ENCODE measurements at places on chromosomes 12 and 14.

- DNase-seq, result no peak
These were observed 22.2 kb downstream of the TMEM63C start for GRCh38 chr14:77203611-77204458.

- no peak for DNase-seq
These were observed 1069.0 kb downstream of the FSCB start for GRCh38 chr14:43438056-43438455.

DNA sequence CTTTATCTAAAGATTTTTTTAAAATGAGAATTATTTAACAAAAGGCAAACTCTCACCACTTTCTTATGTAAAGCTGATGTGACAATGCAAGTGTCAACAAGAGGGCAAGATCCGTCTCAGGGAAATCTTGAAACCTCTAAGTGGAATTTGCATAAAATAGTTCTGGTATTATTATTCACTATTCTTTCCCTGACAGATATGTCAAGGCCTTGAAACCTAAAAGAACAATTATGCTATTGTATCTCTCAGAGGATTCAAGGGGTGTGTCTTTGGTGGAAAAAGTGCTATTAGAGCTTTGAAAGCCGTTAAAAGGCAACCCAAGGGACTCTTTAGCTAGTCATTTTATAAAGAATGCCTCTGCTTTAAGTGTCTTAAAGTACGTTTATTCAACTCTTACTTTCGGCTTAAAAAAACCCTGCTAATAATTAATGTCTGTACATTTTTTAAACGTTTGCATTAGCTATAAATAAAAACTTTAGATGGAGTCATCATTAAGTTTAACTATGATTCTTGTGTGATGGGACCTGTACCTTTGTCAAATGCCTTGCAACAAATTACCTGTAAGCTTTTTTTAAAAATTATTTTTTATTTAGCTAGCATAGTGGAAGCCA lies 585.5 kb downstream of the VRK1 start:
- no peak for DNase-seq

DNA sequence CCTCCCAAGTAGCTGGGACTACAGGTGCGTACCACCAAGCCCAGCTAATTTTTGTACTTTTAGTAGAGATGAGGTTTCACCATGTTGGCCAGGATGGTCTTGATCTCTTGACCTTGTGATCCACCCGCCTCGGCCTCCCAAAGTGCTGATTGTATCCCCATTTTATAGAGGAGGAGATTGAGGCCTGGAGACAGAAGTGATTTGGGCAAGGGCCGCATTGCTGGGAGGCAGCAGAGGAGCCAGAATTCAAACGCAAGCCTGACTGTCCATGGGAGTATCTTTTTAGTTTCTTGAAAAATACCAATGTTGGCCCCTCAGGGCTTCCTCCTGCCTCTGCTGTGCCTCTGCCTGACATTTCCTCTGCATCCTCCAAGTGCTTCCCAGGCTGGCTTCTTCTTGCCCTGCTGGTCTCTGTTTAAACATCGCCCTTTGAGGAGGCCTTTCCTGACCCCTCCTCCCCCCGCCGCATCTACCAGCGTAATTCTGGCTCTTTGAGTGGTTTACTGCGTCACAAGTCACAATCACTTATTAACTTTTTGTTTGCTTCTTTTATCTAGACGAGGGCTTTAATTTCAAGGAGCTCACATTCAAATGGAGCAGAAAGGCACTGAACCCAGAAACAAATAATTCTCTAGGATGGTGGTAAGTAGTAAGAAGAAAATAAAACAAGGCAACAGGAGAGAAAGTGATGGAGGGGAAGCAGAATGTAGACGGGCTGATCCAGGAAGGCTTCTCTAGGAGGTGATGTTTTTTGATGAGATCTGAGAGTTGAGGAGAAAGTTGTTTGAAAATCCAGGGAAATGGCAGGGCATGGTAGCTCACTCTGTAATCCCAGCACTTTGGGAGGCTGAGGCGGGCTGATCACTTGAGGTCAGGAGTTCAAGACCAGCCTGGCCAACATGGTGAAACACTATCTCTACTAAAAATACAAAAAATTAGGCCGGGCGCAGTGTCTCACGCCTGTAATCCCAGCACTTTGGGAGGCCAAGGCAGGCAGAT lies 91.0 kb upstream of the MED13L start:
- no peak for DNase-seq

DNA sequence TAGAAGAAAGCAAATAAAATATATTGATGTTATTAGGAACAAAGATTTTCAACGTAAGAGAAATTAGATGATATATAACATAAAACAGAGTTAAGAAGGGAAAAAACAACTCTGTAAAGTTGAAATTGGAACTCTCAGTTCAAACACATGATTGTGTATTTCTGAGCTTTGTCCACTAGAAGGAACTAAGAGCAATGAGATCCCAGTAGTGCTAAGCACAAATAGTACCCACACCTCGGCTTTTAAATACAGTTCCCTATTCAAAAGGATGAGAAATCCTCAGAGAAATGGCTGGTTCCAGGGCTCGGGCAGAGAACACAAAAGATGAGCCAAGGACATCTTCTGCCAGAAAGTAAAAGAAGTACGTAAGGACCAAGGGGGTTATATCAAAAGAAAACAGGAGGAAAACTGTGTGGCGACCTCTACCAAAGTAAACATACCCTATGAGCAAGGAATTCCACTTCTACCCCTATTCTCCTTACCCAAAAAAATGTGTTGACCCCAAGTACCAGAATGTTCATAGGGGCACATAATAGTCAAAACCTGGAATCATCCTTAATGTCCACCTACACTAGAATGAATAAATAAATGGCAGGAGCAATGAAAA lies 96.6 kb downstream of the SPTSSA start:
- peak; percentile 45 for DNase-seq

DNA sequence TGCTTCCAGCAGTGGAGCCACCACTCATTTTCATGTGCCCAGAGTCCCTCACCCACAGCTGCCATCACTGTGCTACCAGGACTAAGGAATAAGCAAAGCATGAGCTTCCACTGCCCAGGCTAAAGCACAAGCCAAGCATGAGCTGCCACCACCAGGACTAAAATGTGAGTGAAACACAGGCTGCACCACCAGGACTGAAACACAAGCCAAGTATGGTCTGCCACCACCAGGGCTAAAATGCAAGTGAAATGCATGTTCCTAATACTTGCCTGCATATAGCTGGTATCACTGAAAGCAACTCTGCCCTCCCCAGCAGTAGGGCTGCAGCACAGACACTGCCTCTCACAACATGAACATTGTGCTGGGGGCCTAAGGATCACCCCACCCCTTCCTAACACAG lies 30.0 kb downstream of the CEP83 start:
- DNase-seq, result no peak

GRCh38 chr12:3225154-3225795 lies 148.1 kb downstream of the TSPAN9 start:
- peak; percentile 82 for DNase-seq

- no peak for DNase-seq
These were observed 4.3 kb downstream of the NUAK1 start for GRCh38 chr12:106134294-106134949.

DNA sequence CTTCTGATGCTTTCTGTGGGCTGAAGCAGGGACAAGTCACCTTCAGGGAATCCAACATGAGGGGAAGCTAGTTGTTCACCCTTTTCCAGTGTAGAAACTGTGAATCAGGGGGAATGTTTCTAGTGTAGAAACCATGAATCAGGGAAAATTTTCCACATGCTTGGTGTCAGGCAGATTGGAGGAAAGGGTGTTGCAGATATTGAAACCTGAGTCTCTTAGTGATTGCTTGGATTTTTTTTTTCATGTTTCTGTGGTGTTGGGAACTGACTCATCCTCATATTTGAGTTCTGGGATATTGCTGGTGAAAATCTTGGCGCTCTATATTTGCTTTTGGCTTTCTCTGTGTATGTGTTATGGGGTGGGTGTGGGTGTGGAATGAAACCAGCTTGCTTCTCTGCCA lies 144.5 kb upstream of the FBXO33 start:
- peak; percentile 76 for DNase-seq

DNA sequence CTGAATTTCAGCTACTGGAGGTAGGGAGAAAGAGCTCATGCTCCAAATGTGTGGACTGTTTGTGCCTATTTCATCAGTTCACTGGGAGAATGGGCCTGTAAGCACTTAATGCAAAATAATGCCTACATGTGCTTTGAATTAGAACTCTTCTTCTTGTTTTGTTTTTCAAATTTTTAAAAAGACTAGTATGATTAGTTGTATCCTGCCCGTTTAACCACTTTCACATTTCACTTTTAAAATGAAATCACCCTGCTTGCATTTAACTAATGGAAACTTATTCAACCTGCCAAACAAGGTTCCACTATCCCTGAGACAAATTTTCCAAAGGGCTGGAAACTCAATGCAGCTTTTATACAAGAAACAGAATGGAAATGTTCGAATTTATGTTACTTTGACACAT lies 79.7 kb downstream of the SAMD4A start:
- no peak for DNase-seq

DNA sequence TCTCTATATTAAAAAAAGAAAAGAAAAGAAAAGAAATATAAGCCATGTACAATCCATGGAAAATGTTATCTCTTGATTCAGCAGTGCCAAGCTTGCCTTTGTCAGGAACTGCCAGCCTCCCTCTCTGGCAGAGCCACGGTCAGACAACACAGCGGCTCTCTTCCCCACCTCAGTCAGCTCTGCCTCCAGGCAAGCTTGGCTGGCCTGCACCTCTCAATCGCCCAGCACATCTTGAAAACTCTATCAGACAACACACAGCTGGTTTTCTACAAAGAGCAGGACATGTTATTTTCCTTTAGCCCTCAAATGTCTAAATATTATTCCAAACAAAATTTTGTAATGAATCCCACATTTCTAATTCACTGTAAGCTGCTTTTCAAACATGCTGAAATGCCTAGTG lies 20.0 kb upstream of the GCH1 start:
- no peak for DNase-seq

GRCh38 chr12:30882706-30883105 lies 43.8 kb upstream of the TSPAN11 start:
- DNase-seq, result peak; percentile 12

- DNase-seq, result no peak
These were observed 219.5 kb upstream of the OTX2 start for GRCh38 chr14:57029620-57030253.

DNA sequence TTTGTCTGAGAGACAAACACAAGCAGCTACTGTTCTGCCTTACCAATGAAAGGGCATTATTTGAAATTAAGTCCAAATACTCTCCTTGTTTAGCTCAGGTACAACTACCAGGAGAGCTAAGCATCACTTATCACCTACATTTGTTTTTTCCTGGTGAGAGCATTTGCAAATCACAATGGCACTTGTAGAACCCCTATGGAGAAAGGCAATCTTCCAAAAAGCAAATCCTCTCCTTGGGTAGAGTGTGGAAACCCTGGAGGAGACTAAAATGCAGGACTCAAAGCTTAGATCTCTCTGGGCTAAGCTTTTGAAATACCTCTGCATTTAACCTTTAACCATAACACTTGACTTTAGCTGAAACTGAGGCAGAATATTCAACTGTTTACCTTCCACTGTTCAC lies 20.8 kb downstream of the GTSF1 start:
- DNase-seq, result no peak

GRCh38 chr12:50102646-50103309 lies 1.0 kb upstream of the GPD1 start:
- no peak for DNase-seq

DNA sequence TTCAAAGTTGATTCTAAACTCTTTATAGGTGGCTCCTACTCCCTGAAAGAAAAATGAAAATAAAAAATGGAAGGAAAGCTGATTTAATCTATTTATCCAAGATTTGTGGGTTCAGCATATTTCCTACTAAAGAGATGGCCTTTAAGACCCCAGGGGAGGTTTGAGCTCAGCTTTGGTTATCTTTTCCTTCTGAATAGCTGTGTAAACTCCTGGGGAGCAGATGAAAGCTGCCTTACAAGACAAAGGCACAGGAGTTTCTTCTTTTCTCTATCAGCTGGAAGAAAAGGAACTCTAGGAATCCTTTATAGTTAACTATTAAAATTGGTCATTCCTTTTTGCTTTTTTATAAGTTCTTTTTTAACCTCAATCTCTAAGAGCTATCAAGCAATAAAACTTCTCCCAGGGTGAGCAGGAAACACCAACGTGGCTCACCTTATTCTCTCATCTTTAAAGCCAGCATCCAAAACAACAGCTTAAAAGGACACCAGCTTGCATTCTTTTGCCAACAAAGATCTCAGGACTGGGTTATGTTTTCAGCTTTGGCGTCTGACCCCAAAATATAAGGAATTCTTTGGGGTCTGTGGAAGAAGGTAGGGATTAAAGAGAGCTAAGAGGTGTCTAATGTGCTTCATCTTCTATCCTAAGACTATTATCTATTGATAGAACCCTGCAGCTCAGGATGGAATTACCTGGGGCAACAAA lies 371.7 kb upstream of the KITLG start:
- DNase-seq, result no peak

GRCh38 chr12:4438834-4439596 lies 6.6 kb downstream of the FGF6 start:
- DNase-seq, result no peak

- DNase-seq, result peak; percentile 92
These were observed 101.2 kb upstream of the EGLN3 start for GRCh38 chr14:34051966-34052657.

GRCh38 chr14:54719406-54719805 lies 152.5 kb downstream of the SAMD4A start:
- no peak for DNase-seq

- DNase-seq, result no peak
These were observed 96.1 kb downstream of the IPO8 start for GRCh38 chr12:30599608-30600007.

GRCh38 chr12:111194703-111195051 lies 174.2 kb downstream of the PHETA1 start:
- no peak for DNase-seq

DNA sequence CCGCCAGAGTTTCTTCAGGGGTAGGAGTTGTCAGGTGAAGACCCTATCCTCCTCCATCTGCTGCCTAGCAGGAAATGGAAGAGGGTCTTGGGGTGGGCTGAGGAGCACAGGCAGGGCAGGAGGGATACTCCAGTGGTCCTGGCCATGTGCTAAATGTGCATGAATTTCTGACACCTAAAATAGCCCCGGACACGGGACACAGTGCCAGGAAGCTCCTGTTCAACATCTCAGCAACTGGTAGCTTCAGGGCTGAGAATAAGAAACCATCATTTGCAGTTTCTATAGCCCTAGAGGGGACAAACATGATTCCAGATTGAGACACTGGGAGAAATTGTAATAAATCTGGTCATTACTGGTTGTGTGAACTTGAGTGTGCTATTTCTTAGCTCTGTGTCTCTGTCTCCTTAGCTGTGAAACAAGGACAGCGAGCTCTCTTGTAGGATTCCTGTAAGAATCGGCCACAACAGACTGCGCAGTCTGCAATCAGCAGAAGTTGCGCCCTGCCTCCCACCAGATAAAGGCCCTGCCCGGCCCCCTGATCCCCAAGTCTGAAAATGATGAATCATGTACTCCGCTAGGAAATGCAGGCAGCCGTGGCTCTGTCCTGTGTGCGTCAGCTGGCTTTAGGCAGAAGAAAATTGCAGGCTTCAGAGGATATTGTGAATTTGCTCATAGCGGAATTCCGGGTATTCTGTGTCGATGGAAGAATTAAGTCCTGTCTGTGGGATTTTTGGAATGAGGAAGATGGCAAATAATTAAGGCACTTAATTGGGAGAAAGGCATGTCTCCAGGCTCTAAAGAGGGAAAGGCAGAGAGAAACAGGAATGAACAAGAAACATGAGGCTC lies 35.2 kb upstream of the MEG3 start:
- peak; percentile 72 for DNase-seq

All from fibroblast of lung (primary cell).